GM06990 (cell line): ENCODE measurements at places on chromosomes 12 and 14.

- DNase-seq = no peak
Measured at GRCh38 chr14:42424501-42424900, 817.8 kb downstream of the LRFN5 start.

DNA sequence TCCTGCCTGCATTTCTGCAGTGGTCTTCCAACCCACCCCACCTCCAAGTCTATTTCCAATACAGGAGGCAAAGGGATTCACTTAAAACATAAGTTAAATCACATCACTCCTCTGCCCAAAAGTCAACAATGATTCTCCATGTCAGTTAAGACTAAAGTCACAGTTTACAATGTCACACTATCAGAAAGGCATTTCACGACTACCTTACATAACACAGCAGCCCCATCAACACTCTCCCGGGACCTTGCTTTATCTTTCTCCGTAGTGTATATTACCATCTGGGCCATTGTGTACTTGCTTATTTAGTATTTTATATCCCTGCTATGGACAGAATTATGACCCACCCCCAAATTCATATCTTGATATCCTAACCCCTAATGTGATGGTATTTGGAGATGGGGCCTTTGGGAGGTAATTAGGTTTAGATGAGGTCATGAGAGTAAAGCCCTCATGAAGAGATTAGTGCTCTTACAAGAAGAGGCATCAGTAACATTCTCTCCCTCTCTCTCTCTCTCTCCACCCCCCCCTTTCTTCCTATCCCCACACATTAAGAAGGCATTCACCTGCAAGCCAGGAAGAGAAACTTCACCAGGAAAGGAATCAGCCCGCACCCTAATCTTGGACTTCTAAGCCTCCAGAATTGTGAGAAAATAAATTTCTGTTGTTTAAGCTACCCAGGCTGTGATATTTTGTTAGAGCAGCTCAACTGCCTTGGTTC lies 112.7 kb downstream of the GXYLT1 start:
- no peak for DNase-seq

DNA sequence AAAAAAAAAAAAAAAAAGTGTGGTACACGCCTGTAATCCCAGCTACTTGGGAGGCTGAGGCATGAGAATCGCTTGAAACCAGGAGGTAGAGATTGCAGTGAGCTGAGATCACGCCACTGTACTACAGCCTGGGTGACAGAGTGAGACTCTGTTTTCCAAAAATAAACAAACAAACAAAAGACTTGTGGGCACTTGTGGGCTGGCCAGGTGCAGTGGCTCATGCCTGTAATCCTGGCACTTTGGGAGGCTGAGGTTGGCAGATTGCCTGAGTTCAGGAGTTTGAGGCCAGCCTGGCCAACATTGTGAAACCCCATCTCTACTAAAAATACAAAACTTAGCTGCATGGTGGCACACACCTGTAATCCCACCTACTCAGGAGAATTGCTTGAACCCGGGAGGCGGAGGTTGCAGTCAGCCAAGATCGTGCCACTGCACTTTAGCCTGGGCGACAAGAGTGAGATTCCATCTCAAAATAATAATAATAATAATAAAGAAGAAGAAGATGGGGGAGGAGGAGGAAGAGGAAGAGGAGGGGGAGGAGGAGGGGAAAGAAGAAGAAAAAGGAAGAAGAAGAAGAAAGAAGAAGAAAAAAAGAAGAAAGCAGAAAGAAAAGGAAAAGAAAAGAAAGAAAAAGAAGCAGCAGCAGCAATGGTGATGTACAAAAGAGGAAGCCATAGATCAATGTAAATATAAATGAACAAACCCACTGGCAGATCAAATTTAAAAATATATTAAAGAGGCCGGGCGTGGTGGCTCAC lies 27.9 kb upstream of the CCNT1 start:
- DNase-seq = no peak

GRCh38 chr12:114935658-114936057 lies 251.7 kb upstream of the TBX3 start:
- no peak for DNase-seq

DNA sequence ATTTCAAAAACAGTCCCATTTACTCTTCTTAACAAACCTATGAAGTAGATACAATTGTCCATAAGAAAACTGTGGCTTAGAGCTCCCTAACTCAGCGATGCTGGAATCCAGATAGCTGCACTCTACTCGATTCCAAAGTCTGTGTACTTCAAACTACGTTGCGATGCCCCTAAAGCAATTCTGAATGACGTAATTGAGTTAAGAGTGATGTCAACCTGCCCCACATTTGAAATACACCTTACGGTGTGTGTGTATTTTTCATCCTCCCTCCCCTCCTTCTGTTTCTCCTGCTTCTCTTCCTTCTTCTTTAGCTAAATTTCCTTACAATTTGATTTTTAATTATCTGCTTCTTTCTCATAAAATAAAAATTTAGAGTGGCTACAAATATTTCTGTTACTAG lies 31.9 kb upstream of the RAP1B start:
- DNase-seq = no peak
